Lung (tissue), 17 donors: ENCODE measurements at places on chromosomes 6 and 20.

- no peak overlapping the region for H3K4me3 ChIP-seq
- H3K36me3 ChIP-seq = no peaks in the 10 kb centered on the region
- DNase-seq = no peak
- H3K27me3 ChIP-seq = no peaks in the 10 kb centered on the region
- no peak overlapping the region for H3K27ac ChIP-seq
These were observed 40.7 kb upstream of the SLC17A4 start for GRCh38 chr6:25713824-25714223.

DNA sequence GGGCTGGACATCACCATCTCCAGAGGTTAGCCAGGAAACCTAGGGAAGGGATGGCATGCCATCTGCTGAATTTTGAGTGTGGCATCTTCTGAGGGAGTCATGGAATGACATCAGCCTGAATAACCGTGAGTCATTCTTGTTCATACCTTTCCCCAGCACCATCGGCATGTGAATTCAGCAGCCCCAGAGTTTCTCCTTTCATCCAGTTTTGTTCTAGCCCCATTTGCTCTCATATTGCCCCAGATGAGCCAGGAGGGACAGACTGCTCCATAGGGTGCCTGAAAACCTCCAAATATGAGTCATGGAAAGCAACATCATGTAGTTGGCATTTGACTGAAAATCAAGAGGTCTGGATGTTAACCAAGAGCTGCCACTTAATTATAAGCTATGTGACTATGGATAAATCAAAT lies 219.2 kb upstream of the SGK1 start:
- H3K4me1 ChIP-seq = no peaks in the 10 kb centered on the region
- no peak overlapping the region for H3K4me3 ChIP-seq
- no peak for DNase-seq

- no peaks in the 10 kb centered on the region for H3K27me3 ChIP-seq
- peak; percentile 51 for DNase-seq
- no peak overlapping the region for H3K4me3 ChIP-seq
- H3K36me3 ChIP-seq = no peaks in the 10 kb centered on the region
- H3K4me1 ChIP-seq = no peaks in the 10 kb centered on the region
- no peak overlapping the region for H3K27ac ChIP-seq
These were observed 28.2 kb downstream of the CGA start for GRCh38 chr6:87066449-87067333.

DNA sequence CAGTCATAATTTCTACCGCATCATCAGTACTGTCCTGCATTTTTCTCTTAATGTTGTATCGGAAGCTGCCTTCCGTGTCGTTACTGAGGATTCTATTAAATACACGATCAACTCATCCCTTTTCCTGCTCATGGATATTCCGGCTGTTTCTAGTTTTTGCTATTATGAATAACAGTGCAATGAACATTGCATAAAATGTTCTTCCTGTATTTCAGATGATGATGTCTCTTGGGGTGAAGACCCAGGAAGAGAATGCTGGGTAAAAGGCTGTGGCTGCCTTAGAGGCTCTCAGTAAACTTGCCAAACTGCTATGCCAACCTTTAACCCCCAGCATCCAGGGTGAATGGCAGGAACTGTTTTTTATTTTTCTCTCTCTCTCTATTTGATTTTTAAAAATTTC lies 24.1 kb upstream of the EPB41L1 start:
- H3K36me3 ChIP-seq = no peaks in the 10 kb centered on the region
- H3K27me3 ChIP-seq = no peaks in the 10 kb centered on the region
- no peaks in the 10 kb centered on the region for H3K4me1 ChIP-seq
- DNase-seq = no peak

GRCh38 chr6:104617591-104617990 lies 242.1 kb downstream of the HACE1 start:
- no peak overlapping the region for H3K27ac ChIP-seq
- H3K27me3 ChIP-seq = no peaks in the 10 kb centered on the region
- no peak overlapping the region for H3K4me3 ChIP-seq
- no peaks in the 10 kb centered on the region for H3K36me3 ChIP-seq

DNA sequence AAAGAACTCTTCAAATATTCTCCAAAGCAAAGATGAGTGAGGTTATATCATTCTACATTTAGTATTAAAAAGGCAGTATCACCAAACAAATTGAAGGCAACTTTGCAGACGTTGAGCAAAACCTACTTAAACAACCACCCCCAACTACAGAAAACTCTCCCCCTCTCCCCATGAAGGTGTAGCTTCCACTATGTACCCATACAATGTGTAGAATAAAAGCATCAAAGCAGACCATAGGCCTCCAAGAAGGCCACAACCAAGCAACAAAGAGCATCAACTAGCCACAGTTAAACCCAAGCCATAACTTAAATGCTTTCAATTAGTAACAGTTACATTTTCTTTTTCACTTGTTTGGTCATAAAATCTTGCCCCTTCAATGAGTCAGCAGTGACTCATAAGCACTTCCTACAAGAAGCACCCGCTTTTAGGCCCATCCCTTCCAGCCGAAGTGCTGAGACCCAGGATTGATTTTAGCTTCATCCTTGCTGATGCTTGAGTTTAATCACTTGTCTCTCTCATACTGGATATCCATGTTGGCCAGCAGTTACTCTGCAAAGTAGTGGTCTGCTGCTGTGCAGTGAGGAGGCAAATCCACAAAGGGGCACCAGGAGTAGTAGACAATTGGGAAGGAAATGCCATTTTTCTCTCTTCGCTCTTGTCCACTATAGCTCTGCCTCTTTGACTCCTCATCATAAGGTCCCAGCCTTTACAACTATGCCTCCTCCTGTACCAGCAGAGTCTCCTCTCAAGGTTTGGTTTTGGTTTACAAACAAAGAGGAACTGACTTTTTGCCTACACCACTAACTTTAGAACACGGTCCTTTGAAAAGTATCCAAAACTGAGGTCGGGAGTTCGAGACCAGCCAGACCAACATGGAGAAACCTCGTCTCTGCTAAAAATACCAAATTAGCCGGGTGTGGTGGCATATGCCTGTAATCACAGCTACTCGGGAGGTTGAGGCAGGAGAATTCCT lies 8.4 kb upstream of the NUP153 start:
- no peaks in the 10 kb centered on the region for H3K4me1 ChIP-seq
- no peak overlapping the region for H3K4me3 ChIP-seq
- no peak overlapping the region for H3K27ac ChIP-seq
- no peaks in the 10 kb centered on the region for H3K27me3 ChIP-seq
